D721Med (cell line): ENCODE measurements at places on chromosomes 4 and X.

DNA sequence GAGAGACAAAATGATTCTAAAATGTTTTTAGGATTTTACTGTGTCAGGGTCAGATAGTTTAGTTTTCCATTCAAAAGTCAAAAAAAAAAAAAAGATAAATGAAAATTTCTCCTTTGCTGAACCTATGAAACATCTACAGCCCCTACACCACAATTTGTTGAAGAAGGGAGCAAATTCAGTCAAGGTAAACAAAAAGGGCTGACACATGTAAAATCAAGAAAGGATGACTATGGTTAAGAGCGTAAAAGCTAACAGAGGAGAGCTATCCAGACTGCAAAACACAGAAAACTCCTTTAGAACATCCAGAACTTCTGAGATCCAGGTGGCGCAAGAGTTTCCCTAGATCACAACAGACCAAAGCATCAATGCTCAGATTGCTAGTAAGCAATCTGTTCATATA, 72.2 kb downstream of the RAB28 start:
- no peak for DNase-seq

- no peak for DNase-seq
These were observed 17.8 kb upstream of the PAGE2B start for GRCh38 chrX:55056820-55057674.

- DNase-seq = no peak
These were observed 6.1 kb upstream of the CYSLTR1 start for GRCh38 chrX:78333521-78333920.

GRCh38 chrX:20672476-20672875, 405.8 kb upstream of the RPS6KA3 start:
- no peak for DNase-seq

GRCh38 chr4:80171656-80172055, 25.6 kb upstream of the PRDM8 start:
- DNase-seq = no peak

- DNase-seq = no peak
These were observed 2.5 kb downstream of the DCK start for GRCh38 chr4:70996018-70996360.

DNA sequence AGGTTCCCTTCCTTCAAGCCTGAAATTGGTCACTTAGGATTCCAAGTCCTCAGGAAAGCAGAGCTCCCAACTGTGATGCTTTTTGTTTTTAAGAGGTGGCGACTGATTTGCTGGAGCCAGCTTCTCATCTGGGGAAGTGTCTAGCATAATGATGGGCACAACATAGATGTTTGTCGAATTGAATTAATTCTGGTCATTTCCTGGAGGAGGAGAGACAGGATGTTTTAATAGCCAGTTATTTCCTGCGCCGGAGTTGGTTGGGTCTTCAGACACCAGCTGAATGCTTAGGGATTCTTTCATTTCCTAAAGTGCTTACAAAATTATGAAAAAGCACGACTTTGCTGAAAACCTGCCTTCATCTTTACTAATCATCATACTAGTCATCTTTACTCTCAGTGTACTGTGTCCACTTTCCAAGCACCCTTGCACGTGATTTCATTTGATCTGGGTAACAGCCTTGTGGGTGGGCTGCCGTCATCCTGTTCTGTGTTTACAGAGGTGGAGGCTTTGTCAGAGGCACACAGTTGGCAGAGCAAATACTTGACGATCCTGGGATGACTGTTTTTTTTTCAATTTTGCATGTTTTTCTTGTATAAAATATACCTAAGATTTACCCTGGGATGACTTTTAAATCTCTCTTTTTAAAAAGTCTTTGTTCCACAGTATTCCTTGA, 49.5 kb downstream of the RGS12 start:
- no peak for DNase-seq
